ENCODE measurements at places on chromosomes 3 and 15. TPM values are rescaled to one million over a fixed set of nuclear protein-coding genes. Genes with fewer than 3 reads are reported as not detected.

Gene ASB14
- total RNA-seq: not detected

Gene CLRN1
- not detected for total RNA-seq

Gene HESX1
- not detected for total RNA-seq

Gene CYP11A1
- not detected for total RNA-seq

Gene C3orf22
- total RNA-seq: not detected

Gene KLHL40
- not detected for total RNA-seq

Gene HIGD2B
- total RNA-seq: not detected

Gene EPHA6
- 179 TPM for total RNA-seq

Gene CTXN2
- not detected for total RNA-seq

Gene GYG1
- 96.0 TPM for total RNA-seq

Gene GOLGA8R
- total RNA-seq: not detected

Gene SV2B
- 0.45 TPM for total RNA-seq

Gene ADGRG7
- not detected for total RNA-seq

Gene GHRL
- total RNA-seq: 1.7 TPM

Gene CTDSPL
- total RNA-seq: 13.4 TPM

Gene GOLGA6A
- not detected for total RNA-seq

Gene CCR8
- not detected for total RNA-seq

Gene SNX1
- 64.8 TPM for total RNA-seq

All from stomach (tissue), 19 donors.